ENCODE measurements at places on chromosomes 11 and 22.

- DNase-seq = no peak
These were observed 1448.6 kb upstream of the RAG2 start for GRCh38 chr11:38046571-38047135.

- no peak for DNase-seq
These were observed 314.7 kb upstream of the SYN3 start for GRCh38 chr22:33372875-33373274.

GRCh38 chr11:1087961-1088926 is 13.6 kb downstream of the MUC2 start:
- no peak for DNase-seq

GRCh38 chr11:59429924-59430516 is 3.8 kb upstream of the OR5A2 start:
- peak; percentile 1 for DNase-seq

DNA sequence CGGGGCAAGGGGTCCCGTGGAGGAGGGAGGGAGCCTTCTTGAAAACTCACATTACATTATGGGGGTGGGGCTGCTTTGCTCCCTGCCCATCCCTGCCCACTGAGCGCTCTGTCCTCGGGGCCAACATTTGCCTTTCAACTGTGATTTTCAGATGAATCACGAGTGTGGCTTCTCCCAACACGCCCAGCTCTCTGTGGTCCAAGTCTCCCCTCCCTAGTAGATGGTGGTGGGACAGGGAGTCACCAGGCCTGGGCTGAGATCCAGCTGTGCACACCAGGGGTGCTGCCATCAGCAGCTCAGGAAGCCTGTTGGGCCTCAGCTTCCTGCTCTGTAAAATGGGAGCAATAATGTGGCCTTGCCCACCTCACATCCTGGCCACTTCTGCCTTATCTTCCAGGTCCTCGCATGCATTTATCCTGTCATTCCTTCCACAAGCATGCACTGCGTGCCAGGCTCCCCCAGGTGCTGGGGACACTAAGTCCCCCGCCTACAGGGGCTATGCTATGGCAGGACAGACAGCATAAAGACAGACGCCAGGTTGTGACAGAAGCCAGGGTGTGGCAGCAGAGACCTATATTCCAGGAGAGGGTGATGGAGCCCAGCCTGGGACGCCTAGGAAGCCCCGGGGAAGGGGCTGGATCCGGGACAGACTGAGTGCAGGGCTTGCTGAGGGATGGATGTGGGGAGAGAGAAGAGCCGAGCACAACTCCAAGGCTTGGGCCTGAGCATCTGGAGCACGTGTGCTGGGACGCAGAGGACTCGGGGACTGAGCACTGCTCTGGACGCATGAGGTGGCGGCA is 30.5 kb downstream of the NFAM1 start:
- DNase-seq = no peak

GRCh38 chr11:94941131-94941530 is 32.2 kb downstream of the CWC15 start:
- no peak for DNase-seq

DNA sequence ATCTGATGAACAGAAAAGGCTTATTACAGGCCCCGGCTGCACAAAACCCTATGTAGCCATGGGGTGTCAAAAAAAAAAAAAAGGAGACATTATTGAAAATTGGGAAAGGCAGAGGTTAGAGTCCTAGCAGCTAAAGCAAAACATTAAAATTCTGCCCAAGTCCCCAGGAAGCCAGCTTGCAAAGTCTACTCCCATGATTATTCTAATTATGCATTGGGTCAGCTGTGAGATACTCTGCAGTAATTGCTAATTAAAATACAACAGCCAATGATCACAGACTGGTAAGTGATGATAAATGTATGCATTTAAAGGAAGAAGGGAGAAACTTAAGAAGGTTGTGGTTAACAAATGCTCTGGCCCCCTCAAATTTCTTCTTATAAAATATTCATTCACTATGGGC is 286.9 kb upstream of the PITPNB start:
- no peak for DNase-seq

DNA sequence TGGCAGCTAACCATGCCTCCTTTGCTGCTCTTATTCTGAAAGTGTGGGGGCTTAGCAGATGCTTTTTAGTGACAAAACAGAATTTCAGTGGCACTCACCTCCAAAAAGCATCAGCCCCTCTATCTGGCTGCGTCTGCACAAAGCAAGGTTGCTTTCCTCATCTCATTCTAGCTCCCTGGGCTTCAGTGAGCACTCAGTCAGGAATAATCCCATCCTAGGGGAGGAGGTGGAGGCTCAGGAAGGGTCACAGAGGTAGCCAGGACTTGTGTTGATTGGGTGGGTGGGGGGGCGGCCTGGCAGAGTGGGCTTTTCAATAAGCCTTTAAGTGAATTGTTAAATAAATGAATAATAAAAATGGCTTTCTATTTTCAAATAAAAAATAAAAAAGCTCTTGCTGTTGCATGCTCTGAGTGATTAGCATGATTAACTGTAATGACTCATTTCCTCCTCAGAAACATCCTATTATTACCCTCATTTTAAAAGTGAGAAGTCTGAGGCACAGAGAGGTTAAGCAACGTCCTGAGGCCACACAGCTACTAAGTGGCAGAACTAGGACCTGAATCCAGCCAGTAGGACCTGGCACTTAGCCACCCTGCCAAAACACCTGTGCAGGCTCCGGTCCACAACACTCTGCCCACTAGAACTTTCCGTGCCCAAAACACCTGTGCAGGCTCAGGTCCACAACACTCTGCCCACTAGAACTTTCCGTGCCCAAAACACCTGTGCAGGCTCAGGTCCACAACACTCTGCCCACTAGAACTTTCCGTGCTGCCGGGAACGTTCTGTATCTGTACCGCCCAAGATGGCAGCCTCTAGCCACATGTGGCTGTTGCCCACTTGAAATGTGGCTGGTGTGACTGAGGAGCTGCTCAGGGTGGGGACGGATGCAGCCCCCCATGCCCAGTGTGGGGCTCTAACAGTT is 5.5 kb downstream of the B3GAT1 start:
- DNase-seq = no peak

DNA sequence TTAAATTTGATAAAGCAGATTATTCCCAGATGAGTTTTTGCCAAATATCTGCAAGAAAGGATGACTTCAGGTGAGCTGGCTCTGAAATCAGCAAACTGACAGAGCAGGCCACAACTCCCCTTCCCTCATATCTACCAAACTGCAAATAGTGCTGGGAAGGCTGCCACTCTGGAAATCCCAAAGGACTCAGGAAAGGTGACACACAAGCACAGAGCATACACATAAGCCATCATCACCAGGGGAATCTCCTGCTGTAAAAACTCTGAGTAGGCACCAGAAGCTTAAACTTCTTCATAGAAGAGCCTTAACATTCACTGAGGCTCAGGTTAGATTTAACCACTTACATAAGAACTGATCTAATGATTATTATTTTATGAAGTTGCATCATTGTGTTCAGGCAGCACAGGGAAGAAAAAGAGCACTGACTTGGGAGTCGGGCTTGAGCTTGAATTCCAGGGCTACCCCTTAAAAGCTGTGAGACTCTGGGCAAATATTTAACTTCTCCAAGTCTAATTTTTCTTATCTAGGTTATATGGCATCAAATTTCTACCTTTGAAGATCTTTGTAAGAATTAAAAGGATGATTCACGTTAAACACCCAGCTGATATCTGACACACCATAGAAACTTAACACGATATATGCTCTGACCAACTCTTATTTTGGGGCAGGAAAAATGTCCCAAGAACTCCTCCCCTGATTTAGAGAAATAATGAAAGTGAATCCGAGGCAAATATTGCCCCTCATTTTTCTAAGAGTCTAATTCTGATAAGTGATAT is 15.0 kb downstream of the SYTL2 start:
- no peak for DNase-seq

- no peak for DNase-seq
These were observed 28.1 kb upstream of the CREB3L1 start for GRCh38 chr11:46249103-46249937.

DNA sequence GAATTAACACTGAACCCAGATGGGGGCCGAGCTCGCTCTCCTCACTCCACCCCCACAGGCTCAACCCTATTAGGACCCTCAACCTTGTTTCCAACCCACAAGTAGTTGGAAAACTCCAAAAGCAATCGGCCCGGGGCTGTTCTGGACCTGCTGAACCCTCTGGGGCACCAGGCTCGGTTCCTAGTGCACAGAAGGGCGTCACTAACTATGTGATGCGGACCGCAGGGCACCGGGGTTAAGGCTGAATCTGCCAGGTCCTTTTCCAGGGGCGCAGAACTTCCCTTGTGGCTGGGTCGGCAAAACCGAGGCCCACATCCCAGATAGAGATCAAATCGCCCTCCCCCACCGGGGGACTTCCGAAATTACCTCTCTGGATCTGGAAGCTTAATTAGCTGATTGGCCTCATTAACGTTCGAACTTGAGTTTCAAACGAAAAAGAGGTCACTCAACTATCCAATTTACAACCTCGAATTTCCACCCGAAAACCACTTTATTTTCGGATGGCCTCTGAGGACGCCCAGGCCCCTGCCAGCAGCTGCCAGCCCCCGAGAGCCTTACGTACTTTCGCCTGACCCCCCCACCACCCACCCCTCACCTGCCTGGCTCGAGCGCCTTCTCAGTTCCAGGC is 1.7 kb downstream of the SHANK2 start:
- DNase-seq = no peak

DNA sequence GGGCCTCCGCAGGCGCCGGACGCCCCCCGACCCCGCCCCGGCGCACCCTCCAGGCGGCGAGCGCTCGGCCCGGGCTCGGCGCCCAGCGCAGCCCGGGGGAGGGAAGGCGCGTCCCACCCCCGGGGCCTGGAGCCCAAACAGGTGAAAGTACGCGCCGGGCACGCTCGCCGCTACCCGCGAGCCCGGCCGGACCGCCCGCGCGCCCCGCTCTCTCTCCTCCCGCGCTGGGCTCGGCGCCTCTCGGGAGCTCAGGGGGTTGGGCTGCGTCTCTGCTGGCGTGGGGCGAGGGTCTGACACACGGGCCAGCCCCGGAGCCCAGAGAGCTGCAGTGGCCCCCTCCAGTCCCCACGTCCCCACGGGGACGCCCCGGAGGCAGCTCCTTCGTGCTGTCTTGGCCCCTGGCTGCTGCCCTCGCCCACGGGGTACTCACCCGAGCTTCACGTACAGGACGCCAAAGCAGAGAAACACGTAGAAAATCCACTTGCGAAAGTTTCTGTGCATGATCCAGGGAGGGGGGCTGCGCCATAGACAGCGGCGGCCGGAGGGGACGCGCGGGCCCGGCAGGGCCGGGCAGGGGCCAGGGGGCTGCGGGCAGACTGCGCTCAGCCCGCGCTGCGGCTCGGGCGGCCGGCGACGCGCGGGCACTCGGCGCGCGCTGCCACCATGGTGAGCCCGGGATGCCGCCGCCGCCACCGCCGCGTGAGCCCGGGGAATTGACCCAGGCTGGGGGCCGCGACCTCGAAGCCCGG is 534 bp downstream of the WNT7B start:
- DNase-seq = no peak

GRCh38 chr22:28798810-28799605 is 1.4 kb downstream of the XBP1 start:
- DNase-seq = peak; percentile 29

DNA sequence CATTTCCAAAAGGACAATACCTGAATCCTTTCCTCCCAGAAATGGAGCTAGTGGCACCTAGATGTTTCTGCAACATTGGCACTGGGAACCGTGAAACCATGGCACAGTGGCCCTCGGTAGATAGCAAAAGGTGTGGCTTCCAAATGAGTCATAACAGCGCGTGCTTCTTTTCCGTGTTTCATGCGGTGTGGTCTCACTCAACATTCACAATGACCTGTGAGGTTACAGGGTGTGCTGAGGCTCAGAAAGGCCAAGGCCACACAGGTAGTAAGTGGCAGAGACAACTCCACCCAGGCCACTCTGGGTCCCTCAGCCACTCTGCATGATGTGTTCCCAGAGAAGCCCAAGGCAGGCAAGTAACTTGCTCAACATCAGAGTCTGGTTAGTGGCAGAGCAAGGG is 67.4 kb downstream of the TP53I11 start:
- DNase-seq = no peak

DNA sequence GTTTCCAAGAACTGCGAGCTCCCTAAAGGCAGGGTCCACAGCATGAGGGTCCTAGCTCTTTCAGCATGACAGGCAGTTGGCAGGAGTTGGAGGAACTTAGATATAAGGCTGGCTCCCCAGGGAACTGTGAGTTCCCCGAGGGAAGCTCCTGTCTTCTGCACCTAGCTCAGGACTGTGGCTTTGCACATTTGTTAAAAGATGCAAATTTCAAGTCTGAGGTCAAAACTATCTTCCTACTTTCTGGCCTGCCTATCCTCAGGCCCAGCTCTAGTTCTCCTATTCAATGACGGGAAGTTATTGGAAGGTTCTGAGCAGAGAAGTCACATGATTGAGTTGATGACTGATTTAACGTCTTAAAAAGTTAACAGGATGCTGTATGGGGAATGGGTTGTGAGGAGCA is 11.7 kb upstream of the UCP3 start:
- no peak for DNase-seq

DNA sequence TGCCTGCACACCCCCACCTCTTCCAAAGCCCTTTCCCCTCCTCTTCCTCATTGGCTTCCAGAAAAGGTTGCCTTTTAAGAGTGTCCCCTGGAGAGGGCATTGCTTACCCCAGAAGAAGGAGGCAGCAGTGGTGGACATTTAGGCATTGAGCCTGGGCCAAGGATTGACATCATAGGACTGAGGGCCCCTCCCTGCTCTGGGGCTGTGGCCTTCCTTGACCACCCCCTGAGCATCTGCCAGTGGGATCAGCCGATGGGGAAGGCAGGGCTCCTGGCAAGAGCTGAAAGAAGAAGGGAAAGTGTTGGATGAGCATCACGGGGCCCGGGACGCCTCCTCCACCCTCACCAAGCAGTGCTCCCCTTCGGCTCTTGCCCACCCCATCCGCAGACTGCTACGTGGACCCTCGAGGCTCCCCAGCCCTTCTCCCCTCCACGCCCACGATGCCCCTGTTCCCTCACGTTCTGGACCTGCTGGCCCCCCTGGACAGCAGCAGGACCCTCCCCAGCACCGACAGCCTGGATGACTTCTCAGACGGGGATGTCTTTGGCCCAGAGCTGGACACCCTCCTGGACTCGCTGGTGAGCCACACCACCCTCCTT is 37.4 kb downstream of the ZC3H7B start:
- DNase-seq = no peak

DNA sequence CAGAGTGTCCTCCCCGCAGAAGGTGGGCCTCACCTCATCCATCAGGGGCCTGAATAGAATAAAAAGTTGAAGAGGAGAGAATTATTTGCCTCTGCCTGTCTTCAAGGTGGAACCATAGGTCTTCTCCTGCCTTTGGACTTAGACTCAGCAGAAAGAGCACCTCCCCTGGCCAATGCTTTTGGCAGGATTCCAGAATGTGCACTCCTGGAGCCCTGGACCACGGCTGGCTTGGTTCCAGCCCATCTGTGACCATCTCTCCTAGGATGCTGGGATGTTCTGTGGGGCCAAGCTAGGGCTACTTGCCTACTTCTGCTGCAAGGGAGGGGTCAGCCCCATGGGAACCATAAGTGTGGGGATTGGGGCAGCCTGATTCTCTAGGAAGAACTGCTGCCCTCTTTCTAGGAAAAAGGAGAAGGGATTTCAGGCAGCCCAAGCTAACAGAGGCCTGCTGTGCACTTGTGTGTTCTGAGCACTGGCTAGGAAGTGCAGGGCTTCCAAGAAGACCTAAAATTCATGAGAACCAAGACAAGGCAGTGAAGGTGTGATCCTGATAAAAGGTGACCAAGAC is 32.2 kb upstream of the SHANK2 start:
- peak; percentile 58 for DNase-seq

All from NCI-H510A treated with DMSO at 0.1 percent for 48 hours (cell line).